Vein endothelial cell (primary cell): ENCODE measurements at places on chromosomes 7 and 10. TPM values are rescaled to one million over a fixed set of nuclear protein-coding genes. Genes with fewer than 3 reads are reported as not detected.

Gene NUTM2B
- 0.10 and 0.33 TPM in 2 replicates for total RNA-seq

Gene HPSE2
- total RNA-seq: under 0.01 TPM in 1 of 2 replicates, not detected in the other

Gene MLXIPL
- total RNA-seq: not detected in 2 replicates

Gene HERPUD2
- total RNA-seq: 35.2 and 42.5 TPM in 2 replicates

Gene ADIRF
- total RNA-seq: 10.0 and 11.4 TPM in 2 replicates

Gene CABCOCO1
- total RNA-seq: 0.76 and 1.6 TPM in 2 replicates

Gene EVX1
- not detected in 2 replicates for total RNA-seq

Gene CYP2C8
- 0.33 TPM in 1 of 2 replicates, not detected in the other for total RNA-seq

Gene TAS2R5
- 0.65 and 1.5 TPM in 2 replicates for total RNA-seq

Gene TPST1
- 20.1 and 24.8 TPM in 2 replicates for total RNA-seq

Gene CRYGN
- total RNA-seq: not detected in 2 replicates

Gene SPDYE6
- total RNA-seq: 0.33 TPM in 1 of 2 replicates, not detected in the other

Gene CYP2C19
- not detected in 2 replicates for total RNA-seq

Gene GDF10
- total RNA-seq: not detected in 2 replicates

Gene IKZF1
- not detected in 2 replicates for total RNA-seq

Gene CNTNAP2
- not detected in 2 replicates for total RNA-seq

Gene CHN2
- 1.6 and 2.5 TPM in 2 replicates for total RNA-seq

Gene GLCCI1
- 0.98 and 3.2 TPM in 2 replicates for total RNA-seq

Gene SPDYE18
- 0.33 TPM in 1 of 2 replicates, not detected in the other for total RNA-seq

Gene TMEM225B
- not detected in 2 replicates for total RNA-seq

Gene DKK1
- 81.9 and 83.0 TPM in 2 replicates for total RNA-seq

Gene TMEM60
- 8.8 and 12.5 TPM in 2 replicates for total RNA-seq

Gene OR2A5
- not detected in 2 replicates for total RNA-seq

Gene CCAR1
- 53.2 and 70.9 TPM in 2 replicates for total RNA-seq

Gene CUBN
- 7.1 and 11.8 TPM in 2 replicates for total RNA-seq

Gene SFMBT2
- 0.98 and 2.9 TPM in 2 replicates for total RNA-seq

Gene TRIL
- 1.8 and 4.2 TPM in 2 replicates for total RNA-seq

Gene HOXA13
- not detected in 2 replicates for total RNA-seq

Gene IDE
- 34.6 and 45.1 TPM in 2 replicates for total RNA-seq

Gene TEX36
- not detected in 2 replicates for total RNA-seq

Gene VPS41
- 40.8 and 67.3 TPM in 2 replicates for total RNA-seq

Gene TWIST1
- total RNA-seq: under 0.01 TPM in 1 of 2 replicates, not detected in the other

Gene ELOVL3
- not detected in 2 replicates for total RNA-seq

Gene SORBS1
- total RNA-seq: 1.1 and 1.6 TPM in 2 replicates

Gene SORCS3
- total RNA-seq: under 0.01 TPM in 2 replicates

Gene ZSWIM8
- total RNA-seq: 57.8 and 78.4 TPM in 2 replicates

Gene MSMB
- not detected in 2 replicates for total RNA-seq

Gene ASB13
- 7.8 and 8.8 TPM in 2 replicates for total RNA-seq

Gene FGL2
- total RNA-seq: under 0.01 TPM in 1 of 2 replicates, not detected in the other

Gene ITPRID1
- total RNA-seq: not detected in 2 replicates

Gene TMEM270
- total RNA-seq: not detected in 2 replicates

Gene PSD
- 0.33 TPM in 1 of 2 replicates, not detected in the other for total RNA-seq

Gene TSPAN13
- total RNA-seq: 29.7 and 37.9 TPM in 2 replicates

Gene OR13A1
- not detected in 2 replicates for total RNA-seq
